ENCODE measurements at places on chromosomes 5 and 9. TPM values are rescaled to one million over a fixed set of nuclear protein-coding genes. Genes with fewer than 3 reads are reported as not detected.

DNA sequence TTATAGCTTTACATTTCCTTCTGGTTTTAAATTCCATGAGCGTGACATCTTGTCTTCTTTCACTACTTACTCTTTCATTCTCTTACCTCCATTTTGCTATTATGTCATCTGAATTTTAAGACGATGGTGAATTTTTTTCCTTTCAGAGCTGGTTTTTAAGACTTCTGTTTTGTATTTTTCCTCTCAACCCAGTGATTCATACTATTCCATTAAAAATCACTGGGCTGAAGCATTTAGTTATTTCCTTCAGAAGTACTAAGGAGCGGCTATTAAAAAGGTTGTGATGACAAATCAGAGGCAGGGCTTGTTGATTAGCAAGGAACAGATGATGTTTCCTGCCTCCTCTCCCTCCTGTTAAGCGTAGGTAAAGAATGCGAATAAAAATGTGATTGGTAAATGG, 16.5 kb downstream of the AGXT2 start:
- no peak for DNase-seq

GRCh38 chr9:100428871-100429654, 2.1 kb downstream of the MSANTD3 start:
- DNase-seq = peak; percentile 97

DNA sequence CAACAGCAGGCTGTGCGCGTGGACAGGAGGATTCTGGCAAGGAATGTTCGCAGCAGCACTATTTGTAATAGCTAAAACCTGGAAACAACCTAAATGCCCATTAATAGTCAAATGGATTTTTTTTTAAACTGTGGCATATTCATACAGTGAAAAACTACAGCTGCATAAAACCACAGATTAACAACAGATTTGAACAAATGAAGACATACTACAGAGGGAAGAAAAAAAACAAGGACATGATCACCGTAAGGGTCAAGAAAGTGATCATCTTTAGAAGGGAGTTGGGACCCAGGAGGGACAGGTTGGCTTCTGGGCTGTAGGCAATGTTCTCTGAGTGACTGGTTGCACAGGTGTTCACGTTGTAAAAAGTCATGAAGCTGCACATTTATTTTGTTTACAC, 1.2 kb upstream of the TMOD1 start:
- DNase-seq = no peak

DNA sequence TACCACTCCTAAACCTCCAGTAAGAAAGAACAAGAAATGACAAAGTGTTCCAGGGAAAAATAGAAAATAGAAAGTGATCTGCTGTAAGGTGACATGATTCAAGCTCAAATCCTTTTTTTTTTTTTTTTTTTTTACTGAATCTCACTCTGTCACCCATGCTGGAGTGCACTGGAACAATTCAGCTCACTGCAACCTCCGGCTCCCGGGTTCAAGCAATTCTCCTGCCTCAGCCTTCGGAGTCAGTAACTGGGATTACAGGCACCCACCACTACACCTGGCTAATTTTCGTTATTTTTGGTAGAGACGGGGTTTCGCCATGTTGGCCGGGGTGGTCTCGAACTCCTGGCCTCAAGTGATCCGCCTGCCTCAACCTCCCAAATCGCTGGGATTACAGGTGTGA, 35.9 kb downstream of the TTLL11 start:
- no peak for DNase-seq

DNA sequence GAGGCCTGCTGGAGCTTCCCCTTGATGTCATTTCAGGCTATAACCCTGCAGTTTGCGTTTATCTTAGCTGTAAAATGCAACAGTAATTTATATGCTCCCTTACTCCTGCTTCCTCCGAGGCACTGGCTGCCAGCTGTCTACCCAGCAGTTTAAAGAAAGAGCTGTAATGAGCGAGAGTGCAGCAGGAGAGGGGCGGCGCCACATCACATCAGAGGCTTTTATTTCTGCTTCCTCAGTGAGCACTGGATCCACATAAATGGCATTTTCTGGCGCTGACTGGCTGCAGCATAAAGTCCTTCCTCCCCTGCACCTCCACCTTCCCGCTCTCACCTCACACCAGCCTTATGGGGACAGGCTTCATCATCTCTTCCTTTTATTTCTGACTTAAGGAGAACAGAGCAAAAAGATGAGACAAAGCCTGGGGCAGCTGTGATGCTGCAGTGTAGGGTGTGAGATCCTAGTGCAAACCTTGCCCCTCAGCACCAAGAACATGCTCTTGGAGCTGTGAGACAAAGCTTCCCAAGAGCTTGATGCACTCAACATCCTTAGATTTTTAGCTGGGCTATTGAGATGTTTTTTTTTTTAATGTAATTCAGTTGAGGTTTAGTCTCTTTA, 829.6 kb upstream of the ZNF608 start:
- no peak for DNase-seq

DNA sequence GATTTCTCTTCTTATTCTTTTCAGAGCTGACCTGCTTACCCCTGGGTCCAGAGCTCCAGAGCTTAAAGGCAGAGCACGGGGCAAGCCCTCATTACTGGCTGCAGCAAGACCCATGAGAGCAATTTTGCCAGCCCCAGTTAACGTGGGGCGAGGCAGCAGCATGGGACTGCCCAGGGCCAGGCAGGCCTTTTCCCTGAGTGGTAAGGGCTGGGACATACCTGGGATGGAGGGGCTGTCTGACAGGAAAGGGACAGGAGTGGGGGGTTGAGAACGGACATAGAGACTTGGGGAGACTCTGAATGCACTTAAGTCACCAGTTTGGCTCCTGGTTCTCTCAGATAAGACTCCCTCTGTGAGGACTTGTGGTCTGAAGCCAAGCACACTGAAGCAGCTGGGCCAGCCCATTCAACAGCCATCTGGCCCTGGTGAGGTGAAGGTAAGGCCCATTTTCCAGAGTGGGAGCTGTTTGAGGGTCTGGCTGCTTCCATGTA, 26.2 kb downstream of the HMGXB3 start:
- DNase-seq = no peak

- DNase-seq = no peak
These were observed 140.8 kb downstream of the CEP120 start for GRCh38 chr5:123282444-123282843.

DNA sequence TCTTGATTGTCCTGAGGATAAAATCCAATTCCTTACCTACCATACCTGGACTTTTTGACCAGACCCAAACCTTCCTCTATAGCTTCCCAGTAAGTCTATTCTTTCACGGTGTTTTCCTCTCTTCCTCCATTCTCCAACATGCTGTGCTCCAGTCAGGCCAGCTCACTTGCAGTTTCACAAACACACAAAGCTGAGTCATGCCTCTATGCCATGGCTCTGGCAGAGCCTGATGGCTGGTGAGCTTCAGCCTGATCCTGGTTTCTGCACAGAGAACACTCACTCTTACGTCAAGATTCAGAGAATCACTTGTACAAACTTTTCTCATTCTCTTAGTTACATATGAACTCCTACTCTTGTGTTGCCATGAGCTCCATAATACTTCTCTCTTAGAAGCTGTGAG, 27.7 kb upstream of the PAX5 start:
- DNase-seq = peak; percentile 57

GRCh38 chr9:126959917-126960316, 45.3 kb downstream of the RALGPS1 start:
- DNase-seq = no peak

- DNase-seq = no peak
These were observed 14.0 kb downstream of the GGTA1 start for GRCh38 chr9:121485623-121486022.

GRCh38 chr5:33488558-33489355, 48.0 kb downstream of the TARS1 start:
- DNase-seq = no peak

GRCh38 chr9:76766126-76766525, 1.9 kb downstream of the PCA3 start:
- no peak for DNase-seq

GRCh38 chr9:133405508-133406438, 12.0 kb downstream of the REXO4 start:
- DNase-seq = no peak

- DNase-seq = peak; percentile 47
These were observed 278.4 kb downstream of the NSG2 start for GRCh38 chr5:174323878-174324281.

DNA sequence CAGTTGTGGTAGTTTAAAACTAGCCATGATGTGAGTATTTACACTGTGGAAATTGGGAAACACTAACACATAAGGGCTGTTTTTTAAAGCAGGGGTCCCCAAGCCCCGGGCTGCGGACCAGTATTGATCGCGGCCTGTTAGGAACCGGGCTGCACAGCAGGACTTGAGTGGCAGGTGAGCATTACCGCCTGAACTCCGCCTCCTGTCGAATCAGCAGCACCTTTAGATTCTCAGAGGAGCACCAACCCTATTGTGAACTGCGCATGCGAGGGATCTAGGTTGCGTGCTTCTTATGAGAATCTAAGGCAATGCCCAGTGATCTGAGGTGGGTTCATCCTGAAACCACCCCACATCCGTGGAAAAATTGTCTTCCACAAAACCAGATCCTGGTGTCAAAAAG, 127.8 kb downstream of the PCSK5 start:
- no peak for DNase-seq

- DNase-seq = no peak
These were observed 57.9 kb downstream of the GCNT1 start for GRCh38 chr9:76516871-76517270.

GRCh38 chr9:17839776-17840175, 260.9 kb downstream of the SH3GL2 start:
- no peak for DNase-seq

DNA sequence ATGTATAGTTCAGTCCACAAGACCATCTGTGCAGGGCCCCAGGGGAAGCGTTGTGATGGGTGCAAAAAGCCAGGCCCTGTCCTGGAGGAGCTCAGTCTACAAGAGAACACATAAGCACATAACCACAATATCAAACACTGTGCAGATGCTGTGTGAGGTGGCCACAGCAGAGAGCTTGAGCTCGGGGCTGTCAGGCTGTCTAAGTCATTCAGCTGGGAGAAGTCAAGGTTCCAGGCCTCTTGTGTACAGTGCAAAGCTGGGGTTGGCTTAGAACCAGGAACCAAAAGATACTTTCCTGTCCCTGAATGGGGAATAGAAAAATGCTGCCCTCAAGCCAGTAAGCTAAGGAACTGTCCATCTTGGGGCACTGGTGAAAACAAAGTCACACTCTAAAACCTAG, 75.0 kb downstream of the PRDM6 start:
- DNase-seq = peak; percentile 10

GRCh38 chr5:72611118-72611730, 104.0 kb upstream of the ZNF366 start:
- peak; percentile 78 for DNase-seq

GRCh38 chr9:20309124-20309523, 313.2 kb downstream of the MLLT3 start:
- DNase-seq = no peak

DNA sequence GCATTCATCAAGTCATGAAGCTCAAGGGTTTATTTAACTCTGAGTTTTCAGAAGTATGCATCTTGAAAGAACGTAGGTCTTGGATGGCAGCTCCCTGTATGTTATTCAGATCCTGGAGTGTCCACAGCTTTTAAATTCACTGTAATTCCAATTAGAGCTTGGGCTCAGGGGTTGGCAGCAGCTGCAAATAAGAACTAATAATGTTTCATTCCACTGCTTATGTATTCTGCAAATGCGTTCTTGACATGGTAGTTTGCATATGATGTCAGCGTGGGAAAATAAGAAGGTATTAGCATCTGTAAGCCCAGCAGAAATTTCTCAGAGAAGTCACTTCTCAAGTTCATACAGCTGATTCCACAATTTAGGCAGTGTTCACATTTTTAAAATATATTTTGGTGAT, 58.4 kb downstream of the RORB start:
- no peak for DNase-seq

Gene RNF180
- total RNA-seq = 7.4 TPM

Gene NMUR2
- total RNA-seq = not detected

Gene MIER3
- total RNA-seq = 17.8 TPM

Gene IFNA21
- total RNA-seq = not detected

Gene MRPS2
- total RNA-seq = 45.8 TPM

Gene EIF4EBP3
- 35.3 TPM for total RNA-seq

All from MCF 10A (cell line).